GM20000 (cell line): ENCODE measurements at places on chromosomes 12 and 14.
A peak's percentile ranks its signal among the peaks of the same experiment; 100 is the strongest.

GRCh38 chr12:106030210-106031071 lies 108.3 kb downstream of the NUAK1 start:
- no peak for DNase-seq

DNA sequence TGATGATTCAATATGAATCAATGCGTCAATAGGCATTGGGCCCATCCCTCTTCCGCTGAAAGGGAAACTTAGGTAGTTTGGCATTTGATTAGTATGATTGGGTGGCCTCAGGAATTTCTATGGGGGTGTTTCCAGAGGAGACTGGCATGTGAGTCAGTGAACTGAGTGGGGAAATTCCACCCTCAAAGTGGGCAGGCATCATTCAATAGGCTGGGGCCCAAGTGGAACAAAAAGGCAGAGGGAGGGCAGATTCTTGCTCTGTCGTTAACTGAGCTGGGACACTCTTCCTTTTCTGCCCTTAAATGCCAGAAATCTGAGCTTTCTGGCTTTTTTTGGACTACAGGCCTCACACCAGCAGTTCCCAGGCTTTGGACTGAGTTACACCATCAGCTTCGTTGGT lies 373.5 kb downstream of the RPS29 start:
- no peak for DNase-seq

- DNase-seq, result no peak
Observed at GRCh38 chr12:31485571-31485970, 105.4 kb downstream of the DENND5B start.

- DNase-seq, result no peak
Observed at GRCh38 chr12:68397566-68398158, 65.5 kb upstream of the MDM1 start.

DNA sequence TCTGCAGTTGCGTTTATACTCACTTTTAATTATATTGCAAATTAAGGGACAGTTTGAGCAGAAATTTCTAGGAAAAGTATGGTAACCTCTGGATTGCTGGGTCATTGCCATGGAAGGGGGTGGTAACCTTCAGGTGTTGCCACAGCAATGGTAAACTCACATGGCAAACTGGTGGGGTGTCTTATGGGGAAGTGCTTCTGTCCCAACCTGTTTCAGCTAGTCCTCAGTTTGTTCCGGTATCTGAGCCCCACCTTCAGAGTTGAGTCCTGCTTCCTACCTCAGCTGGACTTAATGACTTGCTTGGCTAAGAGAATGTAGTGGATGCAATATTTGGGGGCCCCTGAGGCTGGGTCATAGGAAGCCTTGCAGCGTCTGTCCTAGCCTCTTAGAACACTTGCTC lies 7.3 kb upstream of the CLMN start:
- no peak for DNase-seq

- peak; percentile 13 for DNase-seq
Observed at GRCh38 chr14:63418020-63418419, 99.3 kb upstream of the GPHB5 start.

DNA sequence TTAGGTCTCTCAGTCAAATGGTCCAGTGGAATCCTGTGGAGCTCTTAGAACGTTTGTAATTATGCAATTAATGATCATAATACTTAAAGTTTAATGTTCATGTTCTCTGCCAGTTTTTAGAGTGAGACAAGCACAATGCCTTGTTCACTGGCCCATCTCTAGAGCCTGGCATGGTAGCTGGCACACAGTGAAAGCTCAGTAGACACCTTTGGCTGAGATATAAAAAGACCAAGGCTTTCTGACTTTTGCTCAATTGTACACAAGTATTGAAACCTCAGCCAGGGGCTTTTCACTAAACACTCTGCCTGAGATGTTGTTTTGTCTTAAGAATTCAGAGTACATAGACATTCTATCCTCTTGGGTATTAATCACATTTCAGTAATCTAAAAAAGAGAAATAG lies 241.8 kb upstream of the ATP2B1 start:
- DNase-seq, result no peak

DNA sequence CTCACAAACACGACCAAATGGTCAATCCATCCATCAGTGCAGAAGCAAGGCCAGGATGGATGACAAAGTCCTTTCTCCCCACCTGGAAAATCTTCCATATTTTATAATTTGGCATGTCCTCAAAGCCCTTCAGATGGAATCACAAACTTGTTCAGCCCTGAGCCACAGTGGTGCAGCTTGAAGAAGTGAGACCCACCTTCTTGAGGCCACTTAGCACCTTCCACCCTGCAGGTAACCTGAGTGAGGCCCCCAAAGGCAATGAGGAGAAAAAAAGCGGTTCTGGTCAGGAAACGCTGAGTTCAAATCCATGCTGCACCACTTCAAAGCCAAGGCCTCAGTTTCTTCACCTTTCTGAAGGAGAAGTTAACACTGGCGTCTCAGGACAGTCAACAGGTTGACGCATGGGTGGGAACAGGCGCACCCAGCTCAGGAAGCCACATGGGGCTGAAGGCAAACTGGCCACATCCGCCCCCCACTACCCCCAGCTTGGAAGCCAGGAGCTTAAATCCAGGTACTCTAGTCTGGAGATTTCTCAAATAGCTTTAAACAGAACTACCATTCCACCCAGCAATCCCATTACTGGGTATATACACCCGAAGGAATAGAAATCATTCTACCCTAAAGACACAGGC lies 320.4 kb downstream of the BCL11B start:
- no peak for DNase-seq

GRCh38 chr14:61934385-61934784 lies 172.2 kb downstream of the SNAPC1 start:
- no peak for DNase-seq

GRCh38 chr14:101030586-101030985 lies 127.1 kb upstream of the RTL1 start:
- DNase-seq, result no peak

DNA sequence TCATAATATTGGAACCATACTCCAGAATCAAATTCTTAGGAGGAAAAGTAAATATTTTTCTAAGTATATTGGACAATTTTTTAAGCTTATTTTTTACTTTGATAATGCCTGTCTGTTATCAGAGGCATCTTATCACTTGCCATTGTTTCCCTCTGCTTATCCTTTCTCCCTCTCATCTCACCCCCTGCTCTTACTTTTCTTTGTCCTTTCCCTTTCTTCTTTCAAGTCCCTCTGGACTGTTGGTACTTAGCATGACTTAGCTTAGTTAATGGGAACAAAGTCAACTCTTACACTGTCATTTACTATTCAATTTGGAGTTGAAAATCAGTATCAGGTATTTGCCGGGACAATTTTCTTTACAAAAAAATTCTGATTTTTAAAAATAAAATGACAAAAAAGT lies 45.2 kb downstream of the ABCD2 start:
- DNase-seq, result no peak

GRCh38 chr12:33771889-33772288 lies 250.4 kb upstream of the ALG10 start:
- DNase-seq, result no peak

- DNase-seq, result no peak
Observed at GRCh38 chr12:47839214-47839876, 19.6 kb upstream of the HDAC7 start.

- DNase-seq, result no peak
Observed at GRCh38 chr12:28771968-28772367, 377.1 kb upstream of the FAR2 start.

- no peak for DNase-seq
Observed at GRCh38 chr12:121580959-121581685, at the start of gene KDM2B. Gene KDM2B (minus strand): TSS chr12:121581023. CDS start chr12:121580911, 112 bp downstream.

DNA sequence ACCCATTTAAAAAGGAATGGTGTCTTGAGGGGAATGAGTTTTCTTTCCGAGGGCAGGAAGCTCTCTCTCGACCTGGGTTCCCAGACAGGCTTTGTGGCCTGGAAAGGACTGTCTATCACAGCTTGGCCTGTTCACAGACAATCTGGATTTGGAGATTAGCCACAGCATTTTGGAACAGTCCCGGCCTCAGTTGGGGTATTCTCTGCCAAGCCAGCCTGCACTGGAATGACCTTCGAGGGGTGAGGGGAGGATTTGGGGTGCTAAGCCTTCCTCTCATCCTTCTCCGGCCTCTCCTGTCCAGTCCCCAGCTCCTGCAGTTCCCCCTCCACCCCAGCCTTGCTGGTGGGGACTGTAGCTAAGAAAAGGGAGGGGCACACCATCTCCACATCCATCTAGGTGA lies 13.0 kb downstream of the TBX5 start:
- no peak for DNase-seq

- peak; percentile 37 for DNase-seq
Observed at GRCh38 chr14:91893007-91893406, 25.7 kb upstream of the TC2N start.

GRCh38 chr12:122984612-122985337 lies 4.3 kb downstream of the ARL6IP4 start:
- DNase-seq, result peak; percentile 23

DNA sequence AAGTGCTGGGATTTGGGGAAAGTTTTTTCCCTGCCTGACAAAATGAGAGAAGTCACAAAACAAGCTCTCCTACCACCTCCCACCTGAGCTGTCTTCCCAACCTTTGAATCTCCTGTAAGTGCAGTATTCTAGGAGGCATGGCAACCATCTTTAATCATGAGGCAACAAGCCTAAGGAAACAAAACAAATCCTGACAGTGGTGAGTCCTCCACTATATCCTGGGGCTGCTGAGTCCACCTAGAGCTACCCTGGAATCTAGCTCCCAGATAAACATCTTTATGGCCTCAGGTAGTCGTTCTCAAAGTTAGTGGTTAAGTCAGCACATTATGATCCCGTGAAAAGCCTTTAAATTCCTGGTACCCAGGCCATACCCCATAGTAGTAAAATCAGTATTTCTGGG lies 22.3 kb upstream of the ACTN1 start:
- no peak for DNase-seq

DNA sequence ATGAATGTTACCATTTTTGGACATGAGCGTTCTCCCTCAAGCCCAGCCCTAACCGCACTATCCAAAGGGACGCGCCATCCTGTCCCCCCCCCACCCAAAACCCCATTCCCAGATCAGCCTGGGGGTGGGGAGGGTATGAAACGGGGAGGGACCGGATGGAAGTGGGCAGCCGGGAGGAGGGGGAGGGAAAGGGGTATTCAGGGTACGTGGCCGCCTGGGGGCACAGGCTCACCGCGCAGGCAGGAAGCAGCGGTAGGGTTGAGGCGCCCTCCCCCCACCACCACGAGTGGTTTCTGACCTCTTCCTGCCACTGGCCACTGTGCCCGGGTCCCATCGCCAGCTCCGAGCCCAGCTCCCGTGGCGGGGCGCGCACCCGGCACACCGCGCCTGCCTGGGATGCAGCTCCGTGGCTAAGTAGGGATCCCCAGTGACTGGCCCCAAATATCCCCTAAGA lies 1.4 kb downstream of the ACTN1 start:
- peak; percentile 47 for DNase-seq

DNA sequence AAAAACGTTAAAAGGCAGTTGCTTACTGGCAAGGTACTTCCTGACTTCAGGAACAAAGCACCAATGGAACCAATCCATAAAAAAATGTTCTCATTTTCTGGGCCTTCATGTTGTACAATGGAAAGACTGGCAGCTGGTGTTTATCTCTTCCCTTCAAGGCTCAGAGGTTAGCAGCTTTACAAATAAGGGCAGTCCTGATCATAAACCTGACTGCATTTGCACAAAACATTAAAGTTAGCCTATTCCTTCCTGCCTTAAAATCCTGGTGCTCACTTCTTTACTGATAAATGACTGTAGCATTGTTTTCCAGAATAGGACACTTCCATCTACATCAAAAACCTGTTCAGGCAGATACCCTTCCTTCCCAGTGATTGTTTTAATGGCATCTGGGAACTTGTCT lies 19.2 kb downstream of the IL26 start:
- DNase-seq, result no peak

GRCh38 chr14:54894995-54895394 lies 7.6 kb downstream of the GCH1 start:
- DNase-seq, result no peak
